ENCODE measurements at places on chromosomes 13 and 19.

- peak; percentile 79 for DNase-seq
These were observed 5.5 kb downstream of the EPS8L1 start for GRCh38 chr19:55080968-55081769.

GRCh38 chr13:19056355-19056880 is 125.2 kb downstream of the TUBA3C start:
- DNase-seq = no peak

DNA sequence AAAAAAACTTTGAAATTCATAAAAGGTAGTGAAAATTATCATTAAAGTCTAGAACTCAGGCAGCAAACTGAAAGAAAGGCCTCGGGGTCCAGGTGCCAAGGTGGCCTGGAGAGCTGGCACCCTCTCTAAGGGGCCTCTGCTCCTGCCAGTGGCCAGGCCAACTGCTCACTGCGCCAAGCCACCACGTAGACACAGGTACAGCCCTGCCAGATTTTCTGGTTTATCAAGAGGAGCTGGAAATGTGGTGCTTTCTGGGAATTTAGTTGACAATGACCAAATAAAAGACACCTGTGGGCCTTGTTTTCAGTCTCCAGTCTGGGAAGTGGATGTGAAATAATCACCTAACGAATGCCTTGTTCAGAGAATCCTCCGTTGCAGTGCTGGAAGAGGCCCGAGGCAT is 22.8 kb downstream of the ZNF574 start:
- DNase-seq = no peak

DNA sequence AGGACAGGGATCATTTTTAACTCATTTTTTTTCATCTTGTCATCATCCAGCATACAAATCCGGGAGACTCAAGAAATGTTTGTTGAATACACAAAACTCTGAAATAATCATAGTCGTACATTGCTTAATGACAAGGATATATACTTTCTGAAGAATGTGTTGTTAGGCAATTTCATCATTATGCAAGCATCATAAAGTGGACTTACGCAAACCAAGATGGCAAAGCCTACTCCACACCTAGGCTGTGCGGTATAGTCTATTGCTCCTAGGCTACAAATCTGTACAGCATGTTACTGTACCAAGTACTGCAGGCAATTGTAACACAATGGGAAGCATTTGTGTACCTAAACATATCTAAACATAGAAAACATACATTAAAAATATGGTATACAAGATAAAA is 264.1 kb downstream of the TSHZ3 start:
- DNase-seq = no peak

DNA sequence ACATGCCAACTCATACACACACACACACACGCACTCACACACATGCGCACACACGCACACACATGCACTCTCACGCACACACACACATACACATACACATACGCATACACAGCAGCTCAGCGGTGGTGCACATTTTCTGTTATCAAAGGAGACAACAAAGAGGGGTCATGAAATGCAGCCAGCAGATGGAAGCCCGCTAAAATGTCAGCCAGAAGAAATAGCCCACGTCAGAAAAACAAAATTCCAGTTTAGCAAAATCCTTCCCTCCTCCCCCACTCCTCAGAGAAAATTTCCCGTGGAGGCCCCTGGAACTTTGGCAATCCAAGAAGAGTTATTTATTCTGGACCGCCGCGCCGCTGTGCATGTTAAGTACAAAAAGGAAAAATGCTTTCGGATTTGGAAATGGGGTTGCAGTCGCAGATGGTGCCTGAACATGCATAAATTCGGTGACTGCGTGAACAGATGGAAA is 114.6 kb upstream of the VSTM2B start:
- DNase-seq = peak; percentile 83

DNA sequence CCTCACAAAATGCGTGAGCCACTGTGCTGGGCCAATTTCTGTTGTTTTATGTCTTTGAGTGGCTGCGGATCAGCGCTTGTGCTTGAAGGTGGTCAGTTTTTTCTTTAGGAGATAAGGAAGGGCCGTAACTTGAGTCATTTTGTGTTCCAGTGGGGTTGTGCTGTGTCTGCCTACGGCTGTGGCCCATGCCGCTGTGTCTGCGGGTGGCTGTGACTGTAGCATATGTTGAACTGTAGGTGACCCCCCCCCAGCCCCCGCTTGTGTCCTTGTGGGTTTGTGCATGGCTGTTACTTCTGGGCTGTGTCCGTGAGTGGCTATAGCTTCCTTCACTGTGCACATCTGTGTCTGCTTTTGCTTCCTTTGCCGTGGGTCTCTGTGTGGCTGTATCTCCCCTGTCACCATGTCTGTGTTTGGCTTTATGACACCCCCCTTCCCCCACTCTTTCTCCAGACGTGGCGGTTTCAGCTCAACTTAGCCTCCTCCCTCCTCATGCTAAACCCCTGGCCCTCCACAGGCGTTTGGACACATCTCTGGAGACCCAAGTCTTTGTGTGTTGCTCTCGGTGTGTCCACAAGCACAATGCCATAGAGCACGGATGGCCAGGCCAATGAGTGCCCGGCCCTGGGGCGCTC is 675 bp downstream of the PPP1R14A start:
- peak; percentile 52 for DNase-seq

DNA sequence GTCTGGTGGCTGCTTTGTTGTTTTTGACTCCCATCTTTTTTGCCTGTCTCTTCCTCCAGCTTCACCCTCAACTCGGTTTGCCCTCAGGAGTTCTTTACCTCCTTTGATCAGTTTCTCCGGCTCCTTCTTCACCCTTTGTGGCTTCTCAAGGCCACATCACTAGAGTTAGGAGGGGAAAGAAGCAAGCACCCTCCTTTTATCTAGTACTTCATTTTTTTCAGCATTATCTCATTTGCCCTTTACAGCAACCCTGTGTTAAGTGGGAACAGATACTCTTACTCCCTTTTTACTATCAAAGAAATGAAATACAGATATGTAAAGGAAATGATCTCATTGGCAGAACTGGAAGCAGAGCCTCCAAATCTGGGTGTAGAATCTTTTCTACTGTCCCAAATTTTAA is 26.9 kb downstream of the RAP2A start:
- DNase-seq = no peak
